ENCODE measurements at places on chromosomes 7 and 10. TPM values are rescaled to one million over a fixed set of nuclear protein-coding genes. Genes with fewer than 3 reads are reported as not detected.

The RAMP3 gene
- total RNA-seq: not detected

The HECW1 gene
- 4.7 TPM for total RNA-seq

The SLC13A1 gene
- total RNA-seq: not detected

The CRYGN gene
- total RNA-seq: not detected

The GRM3 gene
- not detected for total RNA-seq

The CCDC3 gene
- total RNA-seq: 0.08 TPM

The SEMA4G gene
- total RNA-seq: 1.4 TPM

The ATAD1 gene
- 33.6 TPM for total RNA-seq

The OR6B1 gene
- total RNA-seq: not detected

The TAS2R41 gene
- total RNA-seq: not detected

The RBP3 gene
- not detected for total RNA-seq

The MLLT10 gene
- total RNA-seq: 23.5 TPM

The FOXI2 gene
- total RNA-seq: not detected

Measured in HFFc6 (cell line).